ENCODE measurements at places on chromosomes 1 and 21.

DNA sequence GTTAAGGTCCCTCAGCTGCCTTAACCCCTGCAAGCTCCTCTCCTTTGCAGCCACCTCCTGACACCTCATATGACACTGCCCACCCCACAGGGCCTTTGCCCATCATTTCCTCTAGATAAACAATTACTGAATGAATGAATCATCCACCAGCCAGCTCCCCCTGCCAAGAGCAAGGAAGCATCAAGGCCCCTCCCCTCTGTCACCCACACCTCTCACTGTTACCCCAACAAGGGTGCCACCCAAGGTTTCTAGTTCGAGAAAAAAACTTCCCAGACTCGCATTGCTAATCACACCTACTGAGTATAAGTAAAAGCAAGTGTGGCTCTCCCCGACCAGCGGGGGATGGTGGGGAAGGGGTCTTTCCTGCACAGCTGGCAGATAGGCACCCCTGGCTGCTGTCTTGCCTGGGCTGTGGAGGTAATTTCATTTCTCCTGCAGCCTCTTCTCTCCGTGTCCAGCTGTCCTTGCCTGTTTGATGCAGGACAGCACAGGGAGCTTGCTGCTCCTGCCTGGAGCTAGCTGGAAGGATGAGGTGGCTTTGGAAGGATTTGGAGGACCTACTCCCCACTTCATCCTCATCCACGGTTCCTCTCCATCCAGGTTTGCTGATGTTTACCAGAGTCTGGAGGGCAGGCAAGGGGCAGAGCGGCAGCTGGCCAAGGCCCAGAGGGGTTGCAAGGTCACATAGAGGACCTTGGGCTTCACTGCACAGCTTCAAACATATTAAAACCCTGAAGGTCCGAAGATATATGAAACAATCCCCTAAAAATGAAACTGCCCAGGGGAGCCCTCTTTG, 33.1 kb upstream of the LBR start:
- DNase-seq, result no peak

GRCh38 chr1:18723206-18723605, 92.6 kb downstream of the PAX7 start:
- no peak for DNase-seq

DNA sequence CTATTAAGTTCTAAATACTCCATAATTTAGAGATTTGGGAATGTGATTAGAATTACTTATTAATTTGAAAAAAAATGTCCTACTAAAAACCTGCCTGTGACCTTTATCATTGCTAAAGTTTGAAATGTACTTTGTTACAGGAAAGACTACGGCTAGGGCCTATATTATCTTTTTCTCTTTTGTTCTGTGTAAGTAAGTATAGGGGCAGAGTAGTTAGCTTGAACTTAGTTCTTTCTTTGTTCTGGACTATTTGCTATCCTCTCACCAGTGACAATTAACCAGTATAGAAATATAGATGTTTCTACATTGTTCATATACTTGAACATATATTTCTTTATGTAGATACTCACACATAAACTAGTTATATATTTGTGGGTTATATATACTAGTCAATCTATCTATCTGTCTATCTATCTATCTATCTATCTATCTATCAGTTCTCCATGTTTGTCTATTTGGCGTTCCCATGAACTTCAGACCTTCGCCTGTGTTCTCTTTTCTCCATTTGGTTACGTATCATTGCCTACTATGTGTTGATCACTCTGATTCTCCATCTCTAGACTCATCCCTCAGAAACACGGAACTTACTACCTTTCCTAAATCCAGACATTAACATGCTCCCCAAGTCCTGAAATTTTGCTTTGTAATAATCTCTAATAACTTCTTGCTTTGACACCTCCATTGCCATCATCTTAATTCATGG, 3.3 kb downstream of the PTPRC start:
- no peak for DNase-seq

DNA sequence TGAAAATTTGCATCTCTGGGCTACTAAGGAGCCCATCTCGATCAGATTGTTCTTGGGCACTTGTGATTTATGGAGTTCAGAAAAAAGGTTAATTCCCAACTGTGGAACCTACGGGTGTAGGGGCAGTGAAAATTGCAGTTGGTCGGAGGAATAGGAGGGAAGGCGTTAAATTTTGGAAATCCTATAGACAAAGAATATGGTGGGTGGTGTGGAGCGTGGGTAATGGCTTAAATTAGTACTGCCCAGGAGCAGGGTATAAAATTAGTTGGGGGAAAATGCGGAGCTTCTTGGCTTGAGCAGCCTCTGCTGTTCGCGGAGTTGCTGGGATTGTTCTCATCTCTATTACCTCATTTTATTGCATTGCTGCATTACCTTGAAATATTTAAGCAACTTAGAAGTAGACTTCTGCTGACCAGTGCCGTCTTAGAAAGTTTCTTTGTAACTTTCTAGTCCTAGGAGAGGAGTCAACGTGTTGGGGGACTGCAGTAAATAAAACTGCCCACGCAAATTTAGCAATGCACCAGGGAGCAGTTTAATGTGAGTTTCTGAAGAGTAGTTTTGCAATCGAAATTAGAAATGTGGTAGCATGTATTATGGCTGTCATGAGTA, 514 bp downstream of the S1PR1 start:
- DNase-seq, result no peak

- DNase-seq, result no peak
Measured at GRCh38 chr21:43976661-43977060, 35.4 kb upstream of the TRAPPC10 start.

- no peak for DNase-seq
Measured at GRCh38 chr1:89589515-89589914, 43.4 kb upstream of the LRRC8C start.

GRCh38 chr1:47998396-47998990, 1.3 kb upstream of the TRABD2B start:
- no peak for DNase-seq

- DNase-seq, result no peak
Measured at GRCh38 chr1:244349103-244349531, 102.6 kb downstream of the ADSS2 start.

DNA sequence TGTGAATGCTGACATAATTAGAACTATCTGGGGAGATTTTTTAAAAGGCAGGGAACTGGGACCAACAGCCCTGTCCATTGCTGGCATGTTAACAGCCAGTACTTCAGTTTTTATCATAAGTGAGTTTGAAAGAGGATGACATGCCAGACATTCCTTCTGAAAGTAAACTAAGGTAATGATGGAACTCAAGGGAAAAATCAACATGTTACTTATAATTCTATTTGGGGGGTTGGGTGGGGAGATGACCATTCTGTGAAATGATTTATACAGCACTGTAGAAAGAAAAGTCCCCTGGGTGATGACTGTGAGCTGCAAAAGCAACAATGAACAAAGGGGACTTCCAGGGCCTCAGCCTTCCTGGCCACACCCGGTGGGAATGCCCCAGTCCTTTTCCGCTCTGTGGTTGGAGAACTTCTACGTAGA, 5.4 kb upstream of the LAMC2 start:
- DNase-seq, result no peak

GRCh38 chr1:43902058-43902831, 31.4 kb upstream of the ARTN start:
- no peak for DNase-seq

GRCh38 chr1:63595435-63595834, 2.2 kb downstream of the PGM1 start:
- no peak for DNase-seq
